ENCODE measurements at places on chromosomes 13 and 19.

DNA sequence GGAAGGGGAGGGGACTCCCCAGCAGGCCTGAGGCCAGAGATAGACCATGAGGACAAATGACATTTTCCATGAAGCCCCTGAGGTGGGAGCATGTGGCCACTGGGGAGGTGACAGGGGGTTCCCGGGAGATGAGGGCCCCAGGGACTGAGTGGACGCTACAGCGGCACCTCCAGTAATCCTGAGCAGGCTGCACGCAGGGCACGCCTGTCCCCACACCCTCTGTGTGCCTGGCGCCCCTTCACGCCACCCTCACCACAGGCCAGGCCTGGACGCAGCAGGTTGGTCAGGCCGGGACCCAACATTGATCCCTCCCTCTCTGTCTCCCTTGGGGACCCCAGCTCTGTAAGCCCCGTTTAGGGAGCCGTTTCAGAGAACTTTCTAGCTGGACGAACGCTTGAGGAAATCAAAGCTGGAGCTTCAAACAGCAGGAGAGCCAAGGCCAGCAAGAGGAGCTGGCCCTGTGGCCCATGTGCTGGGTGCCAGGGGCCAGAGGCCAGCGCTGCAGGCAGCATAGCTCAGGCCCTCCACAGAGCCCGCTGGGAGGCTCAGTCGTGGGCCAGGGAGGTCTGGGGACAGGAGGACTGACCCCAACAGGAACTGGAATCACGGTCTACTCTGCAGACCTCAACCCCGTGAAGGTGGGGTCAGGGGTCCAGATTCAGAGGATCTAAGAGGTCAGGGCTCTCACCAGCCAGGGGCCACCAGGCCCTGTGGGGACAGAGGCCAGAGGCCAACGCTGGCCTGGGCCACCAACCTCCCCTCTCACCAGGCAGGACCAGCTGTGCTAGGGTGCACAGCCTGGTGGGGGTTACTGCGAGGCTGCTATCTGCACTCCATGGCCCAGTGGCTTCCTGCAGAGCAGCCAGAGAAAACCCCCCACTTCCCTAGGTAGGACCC lies 14.6 kb downstream of the LSM4 start:
- no peak for DNase-seq

DNA sequence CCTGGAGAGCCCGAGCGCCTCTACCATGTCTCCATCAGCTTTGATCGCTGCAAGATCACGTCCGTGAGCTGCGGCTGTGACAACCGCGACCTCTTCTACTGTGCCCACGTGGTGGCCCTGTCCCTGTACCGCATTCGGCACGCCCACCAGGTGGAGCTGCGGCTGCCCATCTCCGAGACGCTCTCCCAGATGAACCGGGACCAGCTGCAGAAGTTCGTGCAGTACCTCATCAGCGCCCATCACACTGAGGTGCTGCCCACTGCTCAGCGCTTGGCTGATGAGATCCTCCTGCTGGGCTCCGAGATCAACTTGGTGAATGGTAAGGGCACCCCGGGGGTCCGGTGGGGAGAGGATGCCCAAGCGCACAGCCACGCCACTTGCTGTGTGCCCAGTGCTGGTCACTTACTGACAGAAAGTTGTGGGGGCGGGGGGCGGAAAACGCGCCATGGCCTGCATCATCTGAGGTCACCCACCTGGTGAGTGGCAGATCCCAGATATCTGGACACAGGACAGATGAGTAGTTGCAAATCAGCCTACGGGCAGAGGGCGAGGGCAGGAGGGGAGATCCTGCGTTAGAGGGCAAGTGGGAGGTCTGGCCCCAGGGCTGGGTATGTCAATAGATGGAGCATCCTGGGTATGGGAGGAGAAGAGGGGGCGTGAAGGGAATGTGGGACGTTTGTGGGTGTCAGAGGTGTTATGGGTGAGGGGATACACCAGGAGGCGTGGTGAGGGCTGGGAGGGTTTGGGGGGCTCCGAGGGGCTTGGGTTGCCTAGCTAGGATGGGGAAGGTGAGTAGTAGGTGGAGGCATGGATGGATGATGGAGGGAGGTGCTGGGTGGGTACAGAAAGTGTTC lies 9.8 kb downstream of the ZSWIM4 start:
- DNase-seq, result no peak

DNA sequence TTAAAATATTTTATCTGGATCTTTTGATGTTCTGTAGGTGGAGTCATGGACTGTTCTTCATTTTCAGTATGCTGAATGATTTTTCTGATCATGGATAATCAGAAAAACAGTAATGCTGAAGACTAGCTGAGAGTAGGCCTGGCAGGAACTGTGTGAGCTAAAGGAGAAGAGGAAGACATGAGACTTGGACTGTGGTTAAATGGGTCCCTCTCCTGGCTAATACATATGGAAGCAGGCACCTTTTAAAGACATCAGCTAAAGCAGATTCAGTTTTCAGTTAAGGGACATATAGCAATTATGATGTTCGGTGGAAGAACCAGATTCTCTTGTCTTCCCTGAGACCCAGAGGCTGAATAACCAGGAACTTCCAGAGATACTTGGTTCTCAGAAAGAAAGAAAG lies 169.4 kb downstream of the OLFM4 start:
- DNase-seq, result no peak

DNA sequence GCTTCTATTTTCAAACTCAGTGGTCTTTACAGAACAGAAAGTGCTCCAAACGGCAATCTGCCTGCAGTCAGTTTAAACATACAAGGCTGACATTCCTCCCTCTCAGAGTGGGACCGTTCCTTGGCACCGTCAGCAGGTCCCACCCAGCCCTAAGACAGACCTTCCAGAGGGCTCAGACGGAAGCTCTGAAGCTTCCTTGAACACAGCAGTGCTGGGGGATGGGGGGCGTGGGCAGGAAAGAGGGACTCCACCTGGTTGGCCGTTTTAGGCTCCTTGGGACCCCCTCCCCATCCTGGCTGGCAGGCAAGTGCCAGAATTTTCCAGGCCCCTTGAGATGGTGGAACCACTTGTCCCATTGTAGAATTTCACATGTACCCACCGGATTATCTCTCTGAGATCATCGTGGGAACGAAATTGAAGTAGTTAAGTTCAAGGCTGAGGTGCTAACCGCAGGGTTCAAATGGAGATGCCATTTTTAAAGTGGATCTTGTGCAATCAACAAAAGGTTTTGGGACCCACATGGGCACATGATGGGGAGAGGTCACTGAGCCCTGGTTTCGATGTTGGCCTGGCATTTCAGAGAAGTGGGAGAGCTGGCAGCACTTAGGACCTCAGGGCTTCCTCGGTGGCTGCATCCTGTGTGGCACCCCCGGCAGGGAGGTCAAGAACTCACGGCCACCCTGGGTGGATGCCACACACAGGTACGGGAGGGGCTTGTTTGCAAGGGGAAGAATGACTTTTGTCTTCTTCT lies 46.2 kb downstream of the KLF2 start:
- DNase-seq, result no peak

GRCh38 chr19:33202546-33203507 lies 8.7 kb downstream of the LRP3 start:
- no peak for DNase-seq

All from left lobe of liver (tissue), 2 donors.